Activated CD8-positive, alpha-beta memory T cell treated with anti-CD3 and anti-CD28 coated beads for 48 hours (primary cell): ENCODE measurements at places on chromosomes 5 and 9.

DNA sequence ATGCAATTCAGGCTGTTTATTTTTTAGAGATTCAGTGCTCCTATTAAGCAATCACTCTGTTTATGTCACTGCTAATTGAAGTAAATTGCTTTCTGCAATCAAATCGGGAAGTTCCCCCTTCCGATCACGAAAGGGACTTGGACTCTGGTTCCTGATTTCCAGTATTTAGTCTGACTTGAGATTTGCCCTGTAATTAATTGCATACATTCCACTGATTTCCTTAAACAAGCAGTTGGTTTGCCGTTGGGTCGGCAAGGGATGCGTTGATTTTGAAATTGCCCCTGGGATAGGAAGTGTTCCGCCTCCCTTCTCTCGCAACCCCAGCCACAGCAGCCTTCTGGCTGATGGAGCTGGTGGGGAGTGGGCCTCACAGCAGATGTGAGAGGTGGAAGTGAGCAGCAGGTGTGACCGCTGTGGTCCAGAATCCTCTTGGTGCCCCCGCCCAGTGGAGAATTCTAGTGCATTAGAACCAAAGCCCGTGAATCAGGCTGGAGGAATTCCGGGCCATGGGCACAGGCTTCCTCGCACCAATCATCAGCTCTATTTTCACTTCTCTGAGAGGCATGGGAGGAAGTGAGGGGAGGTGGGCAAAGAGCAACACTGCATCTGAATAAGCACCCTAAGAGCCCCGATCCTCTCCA is 102.5 kb downstream of the SPRY4 start:
- no peak for DNase-seq

GRCh38 chr9:23543419-23543818 is 282.6 kb downstream of the ELAVL2 start:
- DNase-seq = no peak

- no peak for DNase-seq
Observed at GRCh38 chr9:77512876-77513275, 135.2 kb downstream of the GNA14 start.

- no peak for DNase-seq
Observed at GRCh38 chr5:25451294-25451693, 806.5 kb upstream of the CDH10 start.

- DNase-seq = no peak
Observed at GRCh38 chr5:77065256-77065655, 21.8 kb downstream of the ZBED3 start.

DNA sequence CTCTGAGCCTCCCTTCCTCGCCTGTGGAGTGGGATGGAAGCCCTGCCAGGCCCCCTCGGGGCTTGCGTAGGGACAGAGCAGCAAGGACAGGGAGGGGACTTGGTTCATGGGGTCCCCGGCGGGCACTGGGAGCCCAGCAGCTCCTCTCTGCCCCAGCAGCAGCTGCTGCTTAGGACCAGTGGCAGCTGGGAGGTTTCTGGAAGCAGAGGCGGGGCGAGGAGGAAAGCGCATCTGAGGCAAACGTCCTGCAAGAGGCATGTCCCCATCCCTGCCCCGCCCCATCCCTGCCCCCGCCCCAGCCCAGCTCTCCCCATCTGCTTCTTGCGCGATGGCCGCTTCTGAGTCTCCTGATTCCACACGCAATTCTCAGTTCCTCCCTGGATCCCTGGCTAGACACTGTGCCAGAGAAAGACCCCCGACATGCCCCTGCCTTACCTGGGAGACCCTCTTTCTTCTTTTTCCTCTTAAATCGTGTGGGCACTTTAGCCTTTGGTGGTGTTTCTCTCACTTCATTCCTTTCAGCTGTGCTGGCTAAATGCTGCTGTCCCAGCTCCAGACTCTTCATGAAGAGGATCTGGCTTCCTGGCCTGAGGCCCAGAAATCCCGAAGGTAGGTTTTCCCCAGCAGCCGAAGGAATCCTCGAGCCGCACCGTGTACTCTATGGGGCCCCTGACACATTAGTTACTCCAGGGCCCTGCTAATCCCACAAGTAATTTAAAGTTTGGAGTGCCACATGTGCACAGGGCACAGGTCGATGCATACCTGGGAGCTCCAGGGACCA is 4.4 kb upstream of the OR2S2 start:
- no peak for DNase-seq

DNA sequence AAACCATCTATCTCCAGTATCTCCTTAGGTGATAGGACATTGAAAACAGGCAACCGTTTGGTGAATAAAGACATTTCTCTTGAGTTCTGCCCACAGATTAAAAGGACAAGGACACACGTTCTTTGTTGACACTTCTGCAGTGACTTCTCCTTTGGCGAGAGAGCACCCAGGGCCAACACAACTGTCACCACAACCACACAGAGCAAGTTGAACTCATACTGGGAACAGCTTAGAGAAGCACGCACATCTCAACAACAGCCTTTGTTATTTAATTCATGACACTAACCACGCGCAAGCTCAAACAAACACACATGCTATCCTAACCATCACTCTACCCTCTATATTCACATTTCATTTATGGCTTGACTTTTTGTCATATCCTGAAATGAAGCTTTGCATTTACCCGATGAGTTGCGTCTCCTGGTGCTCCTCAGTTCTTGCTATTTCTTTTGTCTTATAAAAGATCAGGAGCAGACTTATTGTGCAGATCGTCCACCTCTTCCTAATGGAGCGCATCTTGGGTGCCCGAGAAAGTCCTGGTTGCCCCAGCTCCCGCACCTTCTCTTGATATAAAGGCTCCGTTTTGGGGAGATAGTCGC is 543 bp downstream of the ST8SIA4 start:
- DNase-seq = no peak

DNA sequence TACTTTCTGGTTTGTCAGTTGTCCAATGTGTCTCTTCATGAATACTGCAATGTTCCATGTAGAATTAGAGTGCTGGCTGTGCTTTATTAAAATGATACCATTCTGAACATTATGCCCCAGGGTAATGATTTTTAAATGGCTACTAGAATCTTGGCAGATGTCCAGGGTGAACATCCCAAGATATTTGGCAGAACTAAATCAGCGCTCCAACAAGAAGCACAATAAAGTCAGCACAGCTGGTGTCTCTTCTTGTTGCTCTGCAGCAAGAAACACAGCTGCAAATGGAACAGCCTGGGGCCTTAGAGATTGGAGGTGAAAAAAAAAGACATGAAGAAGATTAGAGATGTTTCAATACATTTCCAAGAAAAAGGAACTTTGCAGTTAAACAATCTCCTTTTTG is 248.3 kb downstream of the CDH18 start:
- no peak for DNase-seq

DNA sequence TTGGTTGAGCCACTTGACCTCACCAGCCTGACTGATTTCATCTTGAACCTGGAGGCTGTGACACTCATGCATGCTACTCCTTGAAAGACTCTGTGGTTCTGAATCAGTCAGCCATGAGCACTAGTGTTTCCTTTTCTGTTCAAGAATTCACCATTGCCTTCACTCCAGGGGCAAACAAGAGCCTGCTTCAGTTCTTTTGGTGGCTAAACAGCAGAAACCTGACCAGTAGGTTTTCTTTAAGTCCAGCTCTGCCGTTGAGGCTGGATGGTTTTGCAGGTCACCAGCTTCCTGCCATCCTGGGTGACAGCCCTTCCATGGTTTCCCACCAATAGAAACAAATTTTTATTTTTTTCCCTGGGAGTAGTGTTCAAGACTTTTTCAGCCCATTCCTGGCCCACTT is 10.0 kb downstream of the NTRK2 start:
- DNase-seq = no peak

DNA sequence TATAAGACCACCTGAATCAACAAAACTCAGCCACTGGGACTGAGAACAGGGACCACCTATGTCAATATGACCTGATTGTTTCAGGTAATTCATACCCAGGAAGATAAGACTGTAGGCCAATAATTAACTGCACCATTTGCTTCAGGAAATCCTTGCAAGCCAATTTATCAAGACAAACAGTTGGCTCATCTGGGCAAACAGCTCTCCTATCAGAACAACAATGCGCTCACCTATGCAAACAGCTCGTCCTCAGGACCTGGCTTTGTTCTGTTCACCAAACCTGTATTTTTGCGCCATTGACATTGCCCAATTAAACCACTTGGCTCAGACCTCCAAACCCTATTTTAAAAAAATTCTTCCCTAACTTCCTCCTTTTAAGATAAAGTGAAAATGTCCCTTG is 92.3 kb upstream of the MARCHF11 start:
- DNase-seq = no peak

DNA sequence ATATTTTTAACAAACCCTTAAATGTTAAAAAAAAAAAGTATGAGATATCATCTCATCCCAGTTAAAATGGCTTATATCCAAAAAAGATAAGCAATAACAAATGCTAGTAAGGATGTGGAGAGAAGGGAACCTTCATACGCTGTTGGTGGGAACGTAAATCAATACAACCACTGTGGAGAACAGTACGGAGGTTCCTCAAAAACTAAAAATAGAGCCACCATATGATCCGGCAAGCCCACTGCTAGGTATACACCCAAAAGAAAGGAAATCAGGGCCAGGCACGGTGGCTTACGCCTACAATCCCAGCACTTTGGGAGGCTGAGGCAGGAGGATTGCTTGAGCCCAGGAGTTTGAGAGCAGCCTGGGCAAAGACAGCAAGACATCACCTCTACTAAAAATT is 3.0 kb downstream of the MTMR12 start:
- no peak for DNase-seq

DNA sequence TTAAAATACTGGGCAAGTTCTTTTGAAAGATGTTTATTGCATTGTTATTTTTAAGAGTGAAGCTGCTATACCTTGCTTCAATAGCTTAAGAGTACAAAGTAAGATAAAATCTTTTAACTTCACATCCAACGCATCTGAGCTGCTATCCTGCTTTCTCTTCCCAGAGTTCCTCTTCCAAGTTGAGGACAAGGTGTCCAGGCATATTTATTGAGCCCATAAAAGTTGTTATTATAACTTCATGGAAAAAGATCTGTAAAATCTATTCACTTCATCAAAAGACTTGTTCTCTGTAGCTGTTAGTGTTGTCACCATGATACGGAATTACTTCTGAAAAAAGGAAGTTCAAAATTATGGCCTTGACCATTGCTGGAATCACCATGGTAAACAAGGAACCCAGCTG is 306.2 kb upstream of the ELAVL2 start:
- no peak for DNase-seq

DNA sequence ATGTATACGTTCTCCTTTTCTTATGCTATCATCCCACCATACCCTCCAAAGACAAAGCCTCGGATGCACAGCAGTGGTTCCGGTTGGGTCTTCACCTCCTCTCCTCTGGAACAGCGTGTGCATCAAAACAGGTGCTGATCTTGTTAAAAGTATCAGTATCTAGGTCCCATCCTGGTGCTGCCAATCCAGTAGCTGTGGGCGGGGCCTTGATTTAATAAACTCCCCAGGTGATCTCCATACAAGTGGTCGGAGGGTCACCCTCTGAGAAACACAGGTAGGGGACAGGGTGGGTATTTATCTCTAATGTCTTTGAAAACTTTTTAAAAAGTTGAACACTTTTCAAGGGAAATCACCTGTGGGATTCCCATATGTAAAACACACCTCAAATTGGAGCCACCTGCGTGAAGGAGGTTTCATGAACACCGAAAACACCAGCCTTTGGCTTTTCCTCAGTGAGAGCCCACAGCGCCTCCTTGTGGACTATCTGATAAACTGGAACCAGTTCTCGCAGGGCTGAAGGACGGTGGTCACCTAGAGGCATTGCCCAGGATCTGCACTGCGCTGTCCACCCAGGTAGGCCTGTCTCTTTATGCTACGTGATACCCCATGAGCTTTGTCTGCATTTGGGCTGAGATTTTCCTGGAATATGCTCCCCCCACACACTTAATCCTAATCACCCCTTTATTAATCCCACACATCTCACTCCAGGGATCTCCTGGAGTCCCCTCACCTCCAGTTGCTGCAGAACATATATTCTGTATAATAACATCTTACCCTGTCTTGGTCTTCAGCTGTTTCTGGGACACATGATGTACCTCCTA is 80.5 kb upstream of the EPB41L4B start:
- no peak for DNase-seq

- DNase-seq = no peak
Observed at GRCh38 chr5:157283434-157283833, 17.5 kb downstream of the CYFIP2 start.

DNA sequence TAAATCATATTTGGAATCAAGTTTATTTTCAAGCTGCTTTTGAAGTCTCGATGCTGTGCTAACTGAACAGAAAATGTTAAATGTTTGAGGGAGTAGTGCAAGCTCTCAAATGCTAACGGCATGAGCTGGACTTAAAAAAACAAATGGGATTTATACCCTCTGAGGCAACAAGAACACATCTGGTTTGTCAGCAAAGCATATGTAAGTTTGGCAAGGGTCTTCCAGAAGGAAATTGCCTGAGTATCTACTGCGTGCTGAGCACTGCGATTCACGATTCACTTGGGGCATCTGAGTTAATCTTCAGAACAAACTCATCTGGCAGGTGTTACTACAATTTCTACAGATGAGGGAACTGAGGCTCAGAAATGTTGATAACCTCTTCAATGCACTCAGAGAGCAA is 98.4 kb upstream of the C9orf72 start:
- DNase-seq = no peak

- DNase-seq = no peak
Observed at GRCh38 chr5:1112596-1113331, 901 bp upstream of the SLC12A7 start.

DNA sequence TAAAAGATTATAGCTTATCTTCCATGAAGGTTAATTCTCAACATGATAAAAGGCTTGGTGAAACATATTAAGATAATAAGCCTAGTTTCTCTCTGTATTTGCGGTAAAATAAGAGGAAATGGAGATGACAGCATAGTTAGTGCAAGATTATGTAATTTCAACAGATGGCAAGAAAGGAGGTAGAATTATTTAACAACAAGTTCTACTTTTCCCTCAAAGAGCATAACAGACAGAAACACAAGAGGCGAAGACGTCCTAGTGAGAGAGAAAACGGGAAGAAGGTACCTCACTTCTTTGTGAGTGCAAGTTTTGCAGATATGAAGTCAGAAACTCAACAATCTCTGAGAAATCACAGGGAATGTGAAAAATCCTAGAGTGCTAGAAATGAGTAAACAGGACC is 144.8 kb upstream of the ADCY2 start:
- no peak for DNase-seq

- DNase-seq = no peak
Observed at GRCh38 chr9:93197670-93198069, 13.7 kb downstream of the WNK2 start.

DNA sequence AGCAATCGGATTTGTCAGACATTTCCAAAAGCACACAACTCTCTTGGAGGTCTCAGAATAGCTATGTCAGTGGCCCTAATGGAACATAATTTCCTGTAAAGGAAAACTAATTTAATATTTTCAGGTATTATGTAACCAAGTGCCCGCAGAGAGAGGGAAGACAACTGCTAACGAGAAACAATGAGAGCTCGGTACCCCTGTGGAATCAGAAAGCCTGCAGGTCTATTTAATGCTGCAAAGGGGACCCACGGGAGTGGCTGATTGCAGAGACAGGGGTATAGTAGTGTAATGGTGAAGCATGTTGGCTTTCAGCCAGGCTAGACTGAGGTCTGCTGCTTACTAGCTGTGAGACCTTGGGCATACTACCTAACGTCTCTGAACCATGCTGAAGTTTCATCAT is 508.1 kb upstream of the BRINP1 start:
- DNase-seq = no peak

- DNase-seq = no peak
Observed at GRCh38 chr5:35600591-35600990, 17.1 kb upstream of the SPEF2 start.

- DNase-seq = no peak
Observed at GRCh38 chr5:74164725-74165235, 475.7 kb downstream of the ENC1 start.

GRCh38 chr5:8770431-8770830 is 775.4 kb downstream of the SEMA5A start:
- DNase-seq = no peak
